CD4-positive, alpha-beta T cell treated with Interleukin-21 for 1 hour (primary cell): ENCODE measurements at places on chromosomes 5 and 9.

DNA sequence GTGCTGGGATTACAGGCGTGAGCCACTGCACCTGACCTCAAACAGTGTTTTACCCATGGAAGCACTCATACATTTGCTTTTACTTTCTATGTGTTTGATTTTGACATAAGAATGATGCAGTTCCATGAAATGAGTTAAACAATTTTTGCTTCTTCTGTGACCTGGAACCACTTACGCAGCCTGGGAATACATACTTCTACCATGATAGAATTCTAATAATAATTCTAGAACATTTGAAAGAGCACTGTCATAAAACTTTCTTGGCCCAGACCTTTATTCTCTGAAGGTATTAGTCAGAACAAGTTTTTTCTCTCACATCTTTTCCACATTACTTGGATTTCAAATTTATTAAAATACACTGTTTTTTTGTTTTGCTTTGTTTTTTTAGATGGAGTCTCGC is 25.3 kb upstream of the COL5A1 start:
- DNase-seq = no peak

- DNase-seq = no peak
Observed at GRCh38 chr5:175659546-175660253, 1.8 kb downstream of the HRH2 start.

DNA sequence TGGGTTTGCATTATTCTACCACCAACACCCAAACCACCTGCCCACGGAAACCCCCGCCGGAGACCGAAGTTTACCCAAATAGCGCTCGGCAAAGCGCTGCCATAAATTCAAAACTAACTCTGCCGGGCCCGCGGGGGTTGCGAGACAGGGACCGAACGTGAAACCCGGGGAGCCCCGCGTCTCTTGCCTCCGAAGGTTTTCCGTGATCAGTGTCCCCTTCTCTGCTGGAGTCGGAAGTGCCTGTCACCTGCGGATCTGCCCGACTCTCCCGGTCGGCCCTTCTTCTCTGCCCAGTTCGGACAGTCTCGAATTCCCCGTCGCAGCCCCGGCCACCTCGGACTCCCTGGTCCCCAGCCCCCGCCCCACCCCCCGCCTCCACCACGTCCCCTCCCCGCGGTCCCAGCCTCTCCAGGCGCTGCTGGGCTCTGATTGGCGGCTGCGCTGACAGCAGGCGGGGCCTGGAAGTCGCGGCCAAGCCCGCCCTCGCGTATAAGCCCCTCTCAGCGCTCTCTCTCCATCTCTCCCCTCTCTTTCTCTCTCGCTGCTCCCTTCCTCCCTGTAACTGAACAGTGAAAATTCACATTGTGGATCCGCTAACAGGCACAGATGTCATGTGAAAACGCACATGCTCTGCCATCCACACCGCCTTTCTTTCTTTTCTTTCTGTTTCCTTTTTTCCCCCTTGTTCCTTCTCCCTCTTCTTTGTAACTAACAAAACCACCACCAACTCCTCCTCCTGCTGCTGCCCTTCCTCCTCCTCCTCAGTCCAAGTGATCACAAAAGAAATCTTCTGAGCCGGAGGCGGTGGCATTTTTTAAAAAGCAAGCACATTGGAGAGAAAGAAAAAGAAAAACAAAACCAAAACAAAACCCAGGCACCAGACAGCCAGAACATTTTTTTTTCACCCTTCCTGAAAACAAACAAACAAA is at the start of gene RORB:
Gene RORB, plus strand, starts transcription at position 517 of the 929 bp plus-strand sequence. CDS start 642 bp downstream, outside the sequence.
- DNase-seq = peak; percentile 20

DNA sequence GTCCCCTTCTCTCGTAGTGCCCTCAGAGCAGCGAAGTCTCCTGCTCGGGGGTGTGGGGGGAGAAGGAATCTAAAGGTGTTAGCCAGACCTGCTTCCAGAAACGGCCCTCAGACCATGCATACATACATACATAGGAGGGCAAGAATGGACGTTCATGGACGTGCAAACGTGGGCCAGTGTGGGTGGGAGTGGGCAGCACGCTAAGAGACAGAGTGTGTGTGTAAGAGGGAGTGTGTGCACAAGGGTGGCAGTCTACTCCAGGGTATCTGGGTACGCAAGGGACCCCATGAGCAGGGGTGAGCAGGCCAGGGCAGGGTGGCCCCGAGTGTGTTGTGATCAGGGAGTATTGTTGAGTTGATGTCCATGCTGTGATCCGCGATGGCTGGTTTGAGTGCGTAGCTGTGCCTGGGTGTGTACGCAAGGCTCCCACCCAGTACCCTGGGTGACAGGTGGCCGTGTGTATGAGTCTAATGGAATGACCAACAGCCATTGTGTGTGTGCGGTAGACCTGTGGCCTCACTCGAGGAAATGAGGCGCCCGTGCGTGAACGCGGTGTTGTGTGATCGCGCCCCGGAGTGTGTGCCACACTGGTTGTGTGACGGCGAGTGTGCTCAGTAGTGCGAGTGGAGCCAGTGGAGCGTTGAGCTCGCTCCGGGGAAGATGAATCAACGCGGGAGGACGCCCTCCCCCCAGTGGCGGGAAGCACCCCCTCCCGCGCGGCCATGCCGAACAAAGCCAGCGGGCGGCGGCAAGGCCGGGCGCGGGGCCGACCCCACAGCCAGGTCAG is 826 bp downstream of the GPRIN1 start:
- peak; percentile 18 for DNase-seq

DNA sequence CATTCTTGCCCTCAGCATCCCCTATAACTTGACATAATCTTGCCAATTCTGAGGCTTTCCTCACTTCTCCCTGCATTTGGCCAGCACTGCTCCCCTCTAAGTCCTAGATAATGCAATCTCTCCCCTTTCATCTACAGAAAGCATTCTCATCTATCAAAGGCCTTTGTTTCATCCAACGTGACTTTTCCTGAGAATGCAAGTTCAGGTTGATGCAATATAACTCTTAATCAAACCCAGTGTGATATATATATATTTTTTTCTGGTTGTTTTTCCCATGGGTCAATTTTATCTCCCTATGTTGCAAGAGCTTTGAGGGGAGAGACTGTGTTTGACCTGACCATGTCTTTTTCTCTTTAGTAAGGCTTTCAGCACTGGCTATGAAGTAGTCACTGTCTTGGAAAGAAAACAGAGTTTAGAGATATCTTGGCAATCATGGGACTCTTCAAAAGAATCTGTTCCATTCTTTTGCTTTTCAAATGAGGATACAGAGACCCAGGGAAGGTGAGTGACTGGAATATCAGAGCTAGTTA is 268.6 kb downstream of the TRPM3 start:
- no peak for DNase-seq

- no peak for DNase-seq
Observed at GRCh38 chr5:160835376-160835775, 16.6 kb downstream of the ATP10B start.

GRCh38 chr5:25020454-25020853 is 375.7 kb upstream of the CDH10 start:
- no peak for DNase-seq

GRCh38 chr5:177087398-177088005 is 787 bp downstream of the FGFR4 start:
- no peak for DNase-seq

GRCh38 chr9:76530458-76531110 is 71.6 kb downstream of the GCNT1 start:
- DNase-seq = no peak

- no peak for DNase-seq
Observed at GRCh38 chr5:32207355-32207634, 33.2 kb upstream of the GOLPH3 start.

DNA sequence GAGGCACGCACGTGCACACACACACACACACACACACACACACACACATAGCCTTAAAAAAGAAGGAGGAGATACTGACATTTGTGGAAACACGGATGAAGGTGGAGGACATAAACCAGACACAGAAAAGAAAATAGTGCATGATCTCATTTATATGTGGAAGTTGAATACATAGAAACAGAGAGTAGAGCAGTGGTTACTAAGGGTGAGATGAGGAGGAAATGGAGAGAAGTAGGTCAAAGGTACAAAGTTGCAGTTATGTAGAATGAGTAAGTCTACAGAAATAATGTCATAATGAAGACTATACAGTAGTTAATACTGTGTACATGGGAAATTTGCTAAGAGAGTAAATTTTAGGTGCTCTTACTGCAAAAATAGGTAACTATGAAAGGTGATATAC is 412.2 kb upstream of the CDH9 start:
- DNase-seq = no peak

DNA sequence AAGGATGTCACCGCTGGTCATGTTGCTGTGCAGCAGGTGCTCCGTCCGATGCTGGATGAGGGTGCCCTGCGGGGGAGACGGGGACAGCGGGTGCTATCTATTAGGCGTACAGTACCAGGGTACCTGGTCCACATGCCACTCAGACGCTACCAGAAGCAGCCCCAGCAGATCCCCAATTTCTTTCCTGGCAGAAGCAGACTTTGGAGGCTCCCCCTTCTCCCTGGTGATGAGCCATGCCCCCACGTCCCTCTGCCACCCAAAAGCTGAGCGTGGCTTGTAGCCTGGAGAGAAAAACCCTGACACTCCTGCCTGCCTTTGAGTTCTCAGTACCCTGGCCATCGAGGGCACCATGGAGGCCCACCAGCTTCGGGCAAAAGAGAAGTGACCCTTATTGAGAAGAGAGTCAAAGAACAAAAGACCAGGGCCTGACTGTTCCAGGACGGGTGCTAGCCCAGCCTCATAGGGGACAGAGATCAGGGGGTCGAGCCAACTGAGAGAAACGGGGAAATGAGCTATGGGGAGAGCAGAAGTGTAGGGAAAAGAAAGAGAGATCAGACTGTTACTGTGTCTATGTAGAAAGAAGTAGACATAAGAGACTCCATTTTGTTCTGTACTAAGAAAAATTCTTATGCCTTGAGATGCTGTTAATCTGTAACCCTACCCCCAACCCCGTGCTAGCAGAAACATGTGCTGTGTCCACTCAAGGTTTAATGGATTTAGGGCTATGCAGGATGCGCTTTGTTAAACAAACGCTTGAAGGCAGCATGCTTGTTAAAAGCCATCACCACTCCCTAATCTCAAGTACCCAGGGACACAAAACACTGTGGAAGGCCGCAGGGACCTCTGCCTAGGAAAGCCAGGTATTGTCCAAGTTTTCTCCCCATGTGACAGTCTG is 62.0 kb upstream of the ZNF354B start:
- DNase-seq = no peak

DNA sequence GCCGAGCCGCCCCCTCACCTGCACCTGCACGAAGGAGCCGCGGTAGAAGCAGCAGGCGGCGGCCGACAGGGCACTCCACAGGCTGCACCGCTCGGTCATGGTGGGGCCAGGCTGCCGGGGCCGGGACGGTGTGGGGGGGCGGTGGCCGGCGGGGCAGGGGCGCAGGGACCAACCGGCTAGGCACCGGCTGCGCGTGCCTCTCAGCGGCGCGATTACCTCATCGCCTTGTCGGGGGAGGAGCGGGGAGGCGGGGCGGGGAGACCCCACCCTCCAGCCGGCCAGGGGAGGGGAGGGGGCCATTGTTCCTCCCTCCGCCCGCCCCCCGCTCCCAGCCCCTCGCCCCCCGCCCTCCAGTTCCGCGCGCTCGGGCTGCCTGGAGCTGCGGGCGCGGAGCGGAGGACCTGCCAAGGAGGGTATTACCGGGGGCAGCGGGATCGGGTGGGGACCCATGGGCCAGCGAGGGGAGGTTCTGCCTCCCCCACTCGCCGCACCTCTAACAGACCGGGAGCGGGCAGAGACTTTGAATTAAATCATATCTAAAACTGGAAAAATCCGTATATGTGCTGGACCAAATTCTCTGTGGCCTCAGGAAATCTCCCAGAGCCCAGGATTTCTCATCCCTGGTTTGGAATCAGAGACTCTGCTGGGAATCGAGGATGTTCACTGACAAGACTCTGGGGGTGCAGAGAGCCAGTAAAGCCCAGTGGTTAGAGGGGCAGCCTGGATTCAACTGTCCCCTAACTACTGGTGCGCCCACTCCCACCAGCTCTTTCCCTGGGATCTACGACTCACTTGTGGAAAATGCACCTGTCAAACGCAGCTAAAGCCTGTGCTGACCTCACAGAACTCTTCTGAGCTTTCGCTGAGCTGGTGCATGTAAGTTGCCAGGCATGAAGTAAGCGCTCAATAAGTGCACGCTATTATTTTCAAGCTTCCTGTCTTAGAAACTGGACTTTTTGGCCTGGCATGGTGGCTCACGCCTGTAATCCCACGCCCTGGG is 20.3 kb upstream of the TOR2A start:
- DNase-seq = no peak

DNA sequence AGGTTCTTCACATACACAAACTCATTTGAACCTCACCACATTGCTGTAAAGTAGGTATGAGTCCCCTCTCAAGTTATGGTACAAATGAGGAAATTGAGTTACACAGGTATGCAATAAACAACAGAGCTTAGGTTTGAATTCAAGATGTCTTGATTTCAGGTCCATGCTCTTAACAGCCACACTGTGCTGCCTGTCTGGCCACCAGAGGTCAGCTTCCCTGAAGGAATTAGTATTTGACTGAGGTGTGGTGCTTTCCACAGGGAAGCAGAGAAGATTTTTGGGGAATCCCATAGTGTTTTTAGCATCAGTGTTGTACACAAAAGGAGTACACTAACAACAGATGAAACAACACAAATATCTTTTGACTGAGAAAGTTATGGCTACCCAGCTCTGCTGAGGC is 94.4 kb upstream of the ITGA1 start:
- DNase-seq = peak; percentile 41

DNA sequence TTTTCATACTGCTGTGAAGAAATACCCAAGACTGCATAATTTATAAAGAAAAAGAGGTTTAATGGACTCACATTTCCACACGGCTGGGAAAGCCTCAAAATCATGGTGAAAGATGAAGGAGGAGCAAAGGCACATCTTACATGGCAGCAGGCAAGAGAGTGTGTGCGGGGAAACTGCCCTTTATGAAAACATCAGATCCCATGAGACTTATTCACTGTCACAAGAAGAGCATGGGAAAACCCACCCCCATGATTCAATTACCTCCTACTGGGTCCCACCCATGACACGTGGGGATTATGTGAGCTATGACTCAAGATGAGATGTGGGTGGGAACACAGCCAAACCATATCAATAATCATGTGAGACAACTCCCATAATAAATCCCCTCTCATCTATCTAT is 8.7 kb downstream of the TTC39B start:
- no peak for DNase-seq

DNA sequence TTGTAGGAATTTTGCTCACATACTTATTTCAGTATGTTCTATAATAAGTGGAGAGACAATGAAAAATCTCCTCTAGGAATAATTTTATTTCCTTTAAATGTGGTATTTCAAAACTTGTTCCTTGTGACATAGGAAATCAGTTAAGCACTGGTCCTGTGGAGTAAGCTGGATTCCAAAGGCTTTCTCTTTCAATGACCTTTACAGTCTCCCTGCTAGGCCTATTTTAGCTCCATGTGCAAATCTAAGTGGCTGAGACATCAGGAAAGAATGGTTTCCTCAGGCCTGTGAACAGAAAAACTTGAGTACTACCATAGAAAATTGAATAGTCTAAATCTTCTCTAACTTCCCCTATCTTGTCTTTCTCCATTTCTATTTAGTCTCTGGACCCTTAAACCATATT is 514.2 kb upstream of the TLE4 start:
- no peak for DNase-seq

DNA sequence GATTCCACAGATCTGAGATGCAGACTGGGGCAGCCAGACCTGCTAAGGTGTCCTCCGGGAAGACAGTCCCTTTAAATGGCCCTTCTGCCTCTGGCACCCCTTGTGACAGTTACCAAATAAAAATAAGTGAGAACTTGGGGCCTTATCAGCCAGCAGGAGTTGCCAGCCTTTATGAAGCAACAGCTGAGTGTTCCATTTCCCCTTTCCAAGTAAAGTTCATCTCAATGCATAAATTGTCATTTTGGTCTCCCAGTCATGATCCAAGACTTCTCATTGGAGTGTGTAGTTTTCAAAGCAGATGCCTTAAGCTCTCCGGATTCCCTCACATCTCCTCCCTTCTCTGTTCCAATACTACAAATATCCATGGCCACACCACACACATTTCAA is 4.1 kb downstream of the PTCH1 start:
- no peak for DNase-seq
